ENCODE measurements at places on chromosomes 13 and 19.

DNA sequence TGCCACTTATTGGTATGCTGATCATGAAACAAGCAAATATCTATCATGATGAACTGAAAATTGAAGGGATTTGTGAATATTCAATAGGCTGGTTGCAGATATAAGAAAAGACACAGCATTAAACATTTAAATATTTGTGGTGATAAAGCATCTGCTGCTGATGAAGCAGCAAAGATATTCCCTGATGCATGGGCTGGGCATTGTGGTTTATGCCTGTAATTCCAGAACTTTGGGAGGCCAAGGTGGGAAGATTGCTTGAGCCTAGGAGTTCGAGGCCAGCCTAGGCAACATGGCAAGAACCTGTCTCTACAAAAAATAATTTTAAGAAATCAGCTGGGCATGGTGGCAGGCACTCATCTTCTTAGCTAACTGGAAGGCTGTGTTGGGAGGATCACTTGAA lies 54.5 kb downstream of the GPR180 start:
- DNase-seq, result no peak

- DNase-seq, result no peak
Observed at GRCh38 chr13:64688893-64689677, 2541.1 kb downstream of the PCDH9 start.

DNA sequence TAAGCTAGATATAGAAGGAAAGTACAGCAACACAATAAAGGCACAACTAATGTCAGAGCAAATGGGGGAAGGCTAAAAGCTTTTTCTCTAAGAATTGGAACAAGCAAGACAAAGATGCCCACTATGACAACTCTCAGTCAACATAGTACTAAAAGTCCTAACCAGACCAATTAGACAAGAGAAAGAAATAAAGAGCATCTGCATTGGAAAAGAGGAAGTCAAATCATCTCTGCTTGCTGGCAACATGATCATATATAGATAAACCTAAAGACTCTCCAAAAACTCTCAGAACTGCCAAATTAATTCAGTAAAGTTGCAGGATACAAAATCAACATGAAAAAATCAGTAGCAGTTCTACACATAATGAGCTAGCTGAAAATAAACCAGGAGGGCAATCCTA lies 542.0 kb downstream of the DIAPH3 start:
- no peak for DNase-seq

- peak; percentile 92 for DNase-seq
Observed at GRCh38 chr19:38252941-38253691, 3.1 kb downstream of the PPP1R14A start.
